ENCODE measurements at places on chromosomes 7 and 10. TPM values are rescaled to one million over a fixed set of nuclear protein-coding genes. Genes with fewer than 3 reads are reported as not detected.

DNA sequence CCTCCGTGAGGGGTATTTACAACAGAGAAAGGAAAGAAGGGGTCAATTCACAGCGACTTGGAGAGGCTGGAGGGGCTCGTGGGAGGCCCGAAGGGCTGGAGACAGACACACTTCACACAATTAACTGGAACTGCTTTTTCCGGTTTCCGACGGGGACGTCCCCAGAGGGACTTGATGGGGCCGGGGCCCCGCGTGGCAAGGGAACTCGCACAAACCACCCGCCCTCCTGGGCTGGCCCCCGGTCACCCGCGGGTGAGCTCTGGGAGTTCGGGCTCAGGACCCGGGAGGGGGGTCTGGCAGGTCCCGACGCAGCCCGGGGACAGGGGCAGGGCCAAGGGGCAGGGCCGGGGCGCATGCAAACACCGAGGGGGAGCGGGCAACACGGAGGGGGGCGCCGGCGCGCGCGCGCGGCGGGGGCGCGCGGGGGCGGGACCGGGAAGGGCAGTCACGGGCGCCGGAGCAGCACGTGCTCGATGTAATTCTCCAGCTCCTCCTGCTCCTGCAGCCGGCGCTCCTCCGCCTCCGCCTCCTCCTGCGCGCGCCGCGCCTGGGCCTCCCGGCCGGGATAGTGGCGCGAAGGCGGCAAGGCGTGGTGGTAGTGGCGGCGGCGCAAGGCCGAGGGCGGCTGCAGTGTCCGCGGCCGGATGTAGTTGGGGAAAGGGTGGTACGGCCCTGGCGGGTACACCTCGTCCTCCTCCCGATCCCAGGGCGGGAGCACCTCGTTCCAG lies 2.7 kb downstream of the VGF start:
- no peak for DNase-seq

GRCh38 chr10:17249820-17250219 lies 21.8 kb downstream of the VIM start:
- DNase-seq: no peak

DNA sequence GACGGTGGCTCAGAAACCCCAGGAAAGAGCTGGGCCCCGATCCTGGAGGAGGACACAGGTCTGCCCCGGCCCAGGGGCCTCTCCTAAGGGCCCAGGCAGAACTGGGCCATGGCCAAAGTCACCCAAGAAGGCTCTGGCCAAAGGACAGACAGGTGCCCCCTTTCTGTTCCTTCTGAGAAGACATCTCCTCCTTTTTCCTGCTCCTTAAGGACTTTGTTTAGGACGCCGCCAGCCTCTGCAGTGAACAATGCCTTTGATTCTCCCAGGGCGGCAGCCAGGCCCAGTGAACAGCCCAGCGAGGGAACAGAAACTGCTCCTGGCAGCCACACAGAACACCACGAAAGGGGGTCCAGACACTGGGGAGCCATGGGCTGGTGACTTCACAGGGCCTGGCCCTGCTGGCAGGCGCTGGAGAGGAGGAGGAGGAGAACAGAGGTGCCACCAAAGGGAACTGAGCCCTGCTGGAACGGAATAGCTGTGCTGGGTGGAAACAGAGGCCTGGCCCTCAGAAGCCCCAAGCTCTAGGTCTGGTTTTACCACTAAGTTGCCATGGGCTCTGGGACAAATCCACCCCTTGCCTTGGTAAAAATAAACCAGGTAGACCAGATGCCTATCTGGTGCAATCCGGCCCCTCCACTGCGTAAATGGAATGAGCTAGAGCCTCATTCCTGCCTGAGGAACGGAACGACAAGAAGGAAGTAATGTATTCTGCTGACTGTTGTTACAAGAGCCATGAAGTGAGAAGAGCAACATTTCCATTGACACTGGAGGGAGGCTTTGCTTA lies 163.3 kb upstream of the RHEB start:
- no peak for DNase-seq

DNA sequence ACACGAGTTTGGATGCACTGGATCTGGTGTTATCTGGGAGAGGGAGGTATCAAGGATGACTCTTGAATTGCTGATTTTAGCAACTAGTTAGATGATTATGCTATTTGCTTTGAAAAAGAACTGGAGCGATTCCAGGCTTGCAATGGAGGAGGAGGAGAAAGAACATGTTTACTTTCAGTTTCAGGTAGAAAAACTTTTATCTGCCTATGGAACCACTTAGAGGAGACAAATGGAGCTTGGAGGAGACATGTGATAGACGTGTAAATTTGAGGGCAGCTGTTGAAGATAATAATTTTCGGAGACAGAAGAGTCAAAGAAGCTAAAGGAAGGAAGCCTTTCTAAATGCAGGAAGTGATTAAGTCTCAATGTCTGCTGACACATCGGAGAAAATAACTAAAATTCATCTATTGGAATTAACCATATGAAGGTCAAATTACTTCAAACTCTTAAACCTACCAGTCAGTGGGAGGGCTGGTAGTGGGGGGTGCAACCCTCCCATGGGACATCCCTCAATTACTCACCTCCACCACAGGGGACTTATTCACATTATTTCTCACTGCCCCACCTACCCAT lies 56.4 kb upstream of the GNAI1 start:
- DNase-seq: no peak

DNA sequence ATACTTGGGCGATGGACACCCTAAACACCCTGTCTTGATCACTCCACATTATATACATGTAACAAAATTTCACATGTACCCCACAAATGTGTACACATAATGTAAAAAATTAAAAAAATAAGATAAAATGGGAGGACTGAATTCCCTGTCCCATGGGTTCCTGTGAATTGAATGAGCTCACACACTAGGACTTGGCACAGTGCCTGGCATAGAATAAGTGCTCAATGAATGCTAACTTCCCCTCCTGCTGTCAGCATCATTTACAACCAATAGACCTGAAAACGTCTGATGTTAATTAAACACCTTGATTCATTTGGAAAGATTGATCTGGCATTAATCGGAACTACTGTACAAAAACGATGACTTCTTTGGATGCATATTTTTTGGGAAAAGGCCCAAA lies 117.3 kb upstream of the ZNF438 start:
- DNase-seq: no peak

DNA sequence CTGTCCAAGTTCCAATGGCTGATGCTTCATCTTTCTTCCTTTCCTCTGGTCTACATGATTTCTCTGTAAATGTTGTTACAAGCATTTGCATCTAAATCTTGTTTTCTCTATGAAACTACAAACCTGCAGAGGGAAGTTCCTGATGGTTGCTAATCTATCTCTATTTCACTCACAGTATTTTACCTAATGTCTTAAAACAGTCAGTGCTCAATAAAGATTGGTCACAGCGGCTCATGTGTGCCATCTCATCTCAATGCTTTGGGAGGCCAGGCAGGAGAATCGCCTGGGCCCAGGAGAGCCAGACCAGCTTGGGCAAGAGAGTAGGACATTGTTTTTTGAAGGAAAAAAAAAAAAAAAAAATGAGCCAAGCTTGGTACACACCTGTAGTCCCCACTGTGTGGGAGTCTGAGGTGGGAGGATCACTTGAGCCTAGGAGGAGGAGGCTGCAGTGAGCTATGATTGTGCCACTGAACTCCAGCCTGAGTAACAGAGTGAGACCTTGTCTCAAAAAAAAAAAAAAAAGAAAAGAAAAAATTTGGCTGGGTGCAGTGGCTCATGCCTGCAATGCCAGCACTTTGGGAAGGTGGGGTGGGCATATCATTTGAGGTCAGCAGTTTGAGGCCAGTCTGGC lies 71.3 kb upstream of the ARMC3 start:
- no peak for DNase-seq

GRCh38 chr10:35554461-35555056 lies 50.6 kb upstream of the GJD4 start:
- DNase-seq: no peak

GRCh38 chr10:95628786-95629185 lies 27.7 kb downstream of the ALDH18A1 start:
- no peak for DNase-seq

DNA sequence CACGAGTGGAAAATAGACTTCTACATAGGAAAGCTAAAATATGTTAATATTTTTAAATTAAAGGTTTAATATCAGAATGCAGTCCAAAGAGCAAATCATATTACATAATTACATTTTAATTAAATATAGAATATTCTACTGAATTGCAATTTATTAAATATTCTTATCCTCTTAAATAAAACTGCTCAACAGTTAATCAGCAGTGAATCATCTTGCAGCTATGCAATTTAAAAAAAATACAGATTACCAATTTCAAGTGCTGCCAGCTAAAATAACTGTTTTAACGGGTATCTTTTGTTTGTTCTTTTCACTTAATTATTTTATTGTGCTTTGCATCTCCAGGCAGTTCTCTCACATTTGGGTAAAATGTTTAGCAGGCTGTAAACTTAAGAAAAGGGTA lies 82.2 kb downstream of the ZNRF2 start:
- no peak for DNase-seq

DNA sequence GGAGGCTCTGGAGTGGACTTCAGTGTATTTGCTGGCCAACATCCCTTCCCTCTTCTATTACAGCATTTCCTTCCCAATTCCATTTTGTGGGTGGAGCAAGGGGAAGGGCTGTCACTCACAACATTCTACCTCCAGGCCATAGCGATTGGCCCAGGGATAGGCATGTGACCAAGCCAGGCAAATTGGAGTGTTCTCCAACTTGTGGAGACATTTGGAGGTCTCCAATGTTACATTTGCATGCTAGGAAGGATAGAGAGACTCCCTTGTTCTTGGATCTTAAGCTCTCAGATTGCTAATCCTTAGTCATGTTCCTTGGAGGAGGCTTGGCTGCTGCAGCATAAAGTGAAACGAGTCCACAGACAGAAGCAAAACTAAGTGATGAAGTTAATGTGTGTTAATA lies 95.6 kb upstream of the KIF5B start:
- no peak for DNase-seq

DNA sequence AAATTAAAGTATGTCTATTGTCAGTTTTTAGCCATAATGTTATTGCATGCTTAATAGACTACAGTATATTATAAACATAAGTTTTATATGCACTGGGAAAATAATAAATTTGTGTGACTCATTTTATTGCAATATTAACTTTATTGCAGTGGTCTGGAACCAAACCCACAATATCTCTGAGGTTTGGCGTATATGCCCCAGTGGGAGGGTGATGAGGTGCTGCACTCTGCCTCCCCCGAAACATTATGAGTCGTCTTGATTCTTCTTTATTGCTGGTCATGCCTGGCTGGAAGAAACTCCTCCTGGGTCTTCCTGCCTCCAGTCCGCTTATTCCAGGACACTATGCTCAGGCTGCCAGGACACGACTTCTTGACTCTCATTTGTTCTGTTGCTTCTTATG lies 88.4 kb downstream of the MTPN start:
- no peak for DNase-seq

DNA sequence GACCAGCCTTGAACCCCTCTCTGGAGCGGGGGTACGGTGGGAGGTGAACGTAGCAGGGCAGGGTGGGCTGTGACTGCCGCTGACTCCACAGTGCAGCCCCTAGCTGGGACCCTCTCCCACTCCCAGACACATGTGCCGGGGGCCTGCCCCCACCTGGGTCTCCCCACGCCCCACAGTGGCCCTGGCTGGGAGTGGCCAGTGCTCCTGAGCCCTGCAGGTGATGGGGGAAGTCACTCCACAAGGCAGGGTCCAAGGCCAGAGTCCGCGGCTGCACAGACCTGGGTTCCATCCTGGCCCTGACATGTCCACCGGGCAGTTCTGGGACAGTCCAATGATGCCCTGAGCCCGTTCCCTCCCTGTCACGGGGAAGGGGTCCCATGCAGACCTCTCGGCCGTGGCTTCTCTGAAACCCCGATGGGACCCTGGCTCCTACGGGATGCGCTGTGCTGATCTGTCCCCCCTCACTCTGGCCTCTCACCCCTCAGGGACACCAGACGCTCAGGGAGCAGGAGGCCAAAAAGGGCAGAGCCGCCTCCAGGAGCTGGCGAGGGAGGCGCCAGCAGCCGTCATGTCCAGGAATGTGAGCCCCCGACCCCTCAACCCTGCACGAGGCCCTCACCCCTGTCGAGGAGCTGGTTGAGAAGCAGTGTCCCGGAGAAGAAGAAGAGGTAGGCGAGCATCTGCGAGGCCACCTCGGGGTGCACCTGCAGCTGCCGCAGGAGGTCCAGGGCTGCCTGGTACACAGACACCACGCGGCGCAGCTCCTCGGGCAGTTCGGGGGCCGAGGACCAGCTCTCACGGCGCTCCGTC lies 40.4 kb downstream of the AP5Z1 start:
- DNase-seq: no peak

GRCh38 chr7:102927312-102927933 lies 14.6 kb downstream of the LRRC17 start:
- no peak for DNase-seq

Gene ATP5F1C
- total RNA-seq: 273 TPM

- peak; percentile 77 for DNase-seq
Observed at GRCh38 chr10:29409241-29410054, 120.6 kb downstream of the LYZL1 start.

GRCh38 chr7:46461334-46461777 lies 540.3 kb upstream of the IGFBP3 start:
- no peak for DNase-seq

GRCh38 chr7:146129296-146129695 lies 12.7 kb downstream of the CNTNAP2 start:
- DNase-seq: no peak

DNA sequence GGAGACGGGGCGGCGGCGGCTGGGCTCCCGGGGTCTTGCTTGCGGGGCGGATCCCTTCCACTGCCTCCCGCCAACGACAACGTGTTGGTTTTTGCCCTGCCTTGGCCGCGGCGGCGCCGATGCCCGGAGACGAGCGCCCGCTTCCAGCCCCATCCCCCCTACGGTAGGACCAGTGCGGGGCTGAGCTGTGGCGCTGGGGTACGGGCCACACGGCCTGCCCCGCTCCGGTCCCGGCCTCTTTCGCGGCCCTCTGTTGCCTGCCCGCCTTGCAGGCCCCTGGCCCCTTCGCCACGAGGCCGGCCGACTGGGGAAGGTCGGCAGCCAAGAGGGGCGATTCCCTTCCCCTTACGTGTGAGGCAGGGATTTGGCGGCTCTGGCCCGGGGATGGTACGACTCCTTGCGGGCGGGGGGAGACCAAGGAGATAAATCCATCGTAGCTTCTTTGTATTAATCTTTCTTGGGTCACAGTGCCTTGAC lies 488 bp downstream of the EIF4H start:
- peak; percentile 48 for DNase-seq

Gene MEOX2
- total RNA-seq: 5.6 TPM

Gene AMZ1
- total RNA-seq: 0.23 TPM

DNA sequence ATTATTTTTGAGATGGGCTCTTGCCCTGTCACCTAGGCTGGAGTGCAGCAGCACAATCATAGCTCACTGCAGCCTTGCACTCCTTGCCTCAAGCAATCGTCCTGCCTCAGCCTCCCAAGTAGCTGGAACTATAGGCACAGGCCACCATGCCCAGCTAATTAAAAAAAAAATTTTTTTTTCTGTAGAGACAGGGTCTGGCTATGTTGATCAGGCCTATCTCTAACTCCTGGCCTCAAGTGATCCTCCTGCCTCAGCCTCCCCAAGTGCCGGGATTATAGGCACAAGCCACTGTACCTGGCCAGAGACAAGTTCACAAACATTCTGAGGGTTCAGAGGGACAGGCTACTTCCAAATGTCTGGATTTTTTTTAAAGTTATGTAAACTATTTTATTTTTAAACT lies 32.1 kb upstream of the PURB start:
- no peak for DNase-seq

All from ureter (tissue), 1 donor.